Thoracic aorta endothelial cell (primary cell): ENCODE measurements at places on chromosomes 6 and 20. TPM values are rescaled to one million over a fixed set of nuclear protein-coding genes. Genes with fewer than 3 reads are reported as not detected.

Gene PBOV1
- not detected in 2 replicates for total RNA-seq

Gene PRL
- not detected in 2 replicates for total RNA-seq

Gene PLA2G7
- total RNA-seq = 0.50 TPM in 1 of 2 replicates, not detected in the other

Gene PTPRA
- 48.3 and 61.7 TPM in 2 replicates for total RNA-seq
